ENCODE measurements at places on chromosomes 12 and 14. TPM values are rescaled to one million over a fixed set of nuclear protein-coding genes. Genes with fewer than 3 reads are reported as not detected.

- no peak for DNase-seq
Observed at GRCh38 chr12:90015228-90015627, 306.6 kb upstream of the ATP2B1 start.

DNA sequence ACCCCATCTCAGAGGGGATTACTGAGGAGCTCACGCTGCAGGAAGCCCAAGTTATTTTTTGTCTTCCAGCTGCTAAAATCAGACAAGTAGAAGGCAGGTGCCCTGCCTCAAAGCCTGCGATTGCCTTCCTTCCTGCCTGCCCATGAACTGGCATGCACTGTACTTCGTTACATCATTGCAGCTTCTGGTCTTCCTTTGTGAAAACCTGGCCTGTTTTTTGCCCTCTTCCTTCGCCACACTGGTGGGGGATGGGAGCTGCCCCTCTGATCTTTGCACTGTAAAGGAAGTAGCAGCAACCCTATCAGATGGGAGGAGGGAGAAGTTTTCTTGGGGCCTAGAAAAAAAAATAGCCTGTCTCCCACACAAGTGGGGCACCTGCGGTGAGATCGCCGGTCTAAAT lies 1098.7 kb downstream of the BCL11B start:
- no peak for DNase-seq

DNA sequence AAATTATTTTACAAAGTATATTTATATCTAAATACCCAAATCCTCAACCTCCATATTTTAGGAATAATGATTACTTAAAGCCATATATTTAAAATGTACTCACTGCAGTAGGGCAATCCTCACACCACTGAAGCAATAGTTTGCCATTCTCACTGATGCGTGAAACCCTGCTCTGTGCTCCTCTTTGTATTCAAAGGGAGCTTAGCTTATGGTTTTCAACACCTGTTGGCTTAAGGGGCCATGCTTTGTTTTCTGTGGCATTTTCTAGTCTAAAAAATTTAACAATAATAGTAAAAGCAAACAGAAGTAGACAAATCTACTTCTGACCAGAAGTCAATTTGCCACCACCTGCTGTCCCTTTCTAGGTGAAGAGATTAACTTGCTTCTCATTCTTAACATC lies 294.6 kb downstream of the FLRT2 start:
- no peak for DNase-seq

- DNase-seq = no peak
Observed at GRCh38 chr12:106647793-106648514, 65.2 kb downstream of the RFX4 start.

- no peak for DNase-seq
Observed at GRCh38 chr12:71686658-71687025, 760 bp downstream of the TMEM19 start.

- peak; percentile 94 for DNase-seq
Observed at GRCh38 chr12:93894391-93895088, 217.4 kb downstream of the CRADD start.

DNA sequence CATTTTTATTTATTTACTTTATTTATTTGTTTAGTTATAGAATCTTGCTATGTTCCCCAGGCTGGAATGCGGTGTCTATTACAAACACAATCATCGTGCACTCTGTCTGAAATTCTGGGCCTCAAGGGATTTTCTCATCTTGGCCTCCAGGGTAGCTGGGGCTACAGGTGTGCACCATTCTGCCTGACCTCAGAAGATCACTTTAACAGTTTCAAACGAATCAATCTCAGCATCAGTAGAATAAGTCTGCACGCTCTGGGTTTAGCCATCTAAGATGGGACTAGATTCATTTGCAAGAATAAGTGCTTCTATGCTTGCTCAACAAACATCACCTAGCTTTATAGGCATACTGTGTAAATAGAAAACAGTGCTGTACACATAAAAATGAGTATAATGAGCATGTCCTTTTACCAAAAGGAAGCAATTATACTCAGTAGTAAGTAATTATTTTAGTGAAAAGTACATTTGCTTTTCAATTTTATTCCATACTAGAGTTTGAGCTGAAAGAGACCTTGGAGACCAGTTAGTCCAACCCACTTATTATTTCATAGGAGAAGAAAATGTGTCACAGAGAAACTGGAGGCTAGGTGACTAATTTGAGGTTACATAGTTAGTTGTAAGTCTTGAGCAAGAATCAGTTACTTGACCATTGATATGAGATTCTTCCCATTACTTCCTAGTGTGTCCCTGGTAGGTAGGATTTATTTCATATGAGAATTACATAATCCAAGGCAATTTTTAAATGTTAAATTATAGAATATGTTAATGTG lies 456.5 kb upstream of the LMO3 start:
- DNase-seq = no peak

DNA sequence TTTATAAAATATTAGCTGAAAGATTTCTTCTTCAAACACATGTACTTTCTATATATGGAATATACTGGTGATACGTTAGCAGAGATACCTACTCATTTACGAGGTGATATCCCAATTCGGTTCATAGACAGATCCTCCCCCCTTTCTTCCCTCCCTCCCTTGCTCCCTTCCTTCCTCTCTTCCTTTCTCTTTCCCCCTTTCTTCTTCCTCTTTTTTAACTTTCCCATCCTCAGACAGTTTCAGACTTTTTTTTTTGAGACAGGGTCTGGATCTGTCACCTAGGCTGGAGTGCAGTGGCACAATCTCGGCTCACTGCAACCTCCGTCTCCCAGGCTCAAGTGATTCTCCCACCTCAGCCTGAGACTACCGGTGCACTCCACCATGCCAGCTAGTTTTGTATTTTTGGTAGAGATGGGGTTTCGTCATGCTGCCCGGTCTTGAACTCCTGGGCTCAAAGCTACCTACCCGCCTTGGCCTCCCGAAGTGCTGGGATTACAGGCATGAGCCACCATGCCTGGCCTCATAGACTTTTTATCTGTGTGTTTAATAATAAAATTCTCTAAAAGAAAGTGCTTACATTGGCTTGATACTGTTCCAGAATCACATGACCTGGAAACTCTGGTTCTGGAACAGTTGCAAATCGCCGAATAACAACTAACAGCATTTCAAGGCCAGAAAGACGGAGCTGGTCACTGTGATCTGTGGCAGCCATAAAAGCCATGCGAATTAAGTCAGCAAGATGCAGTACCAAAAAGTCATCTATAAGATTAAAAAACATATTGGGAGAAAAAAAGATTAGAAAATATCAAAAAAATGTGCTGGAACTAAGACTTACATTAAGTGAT lies 99.2 kb downstream of the HEATR5A start:
- DNase-seq = no peak

- DNase-seq = no peak
Observed at GRCh38 chr12:81615026-81615588, 144.0 kb downstream of the PPFIA2 start.

DNA sequence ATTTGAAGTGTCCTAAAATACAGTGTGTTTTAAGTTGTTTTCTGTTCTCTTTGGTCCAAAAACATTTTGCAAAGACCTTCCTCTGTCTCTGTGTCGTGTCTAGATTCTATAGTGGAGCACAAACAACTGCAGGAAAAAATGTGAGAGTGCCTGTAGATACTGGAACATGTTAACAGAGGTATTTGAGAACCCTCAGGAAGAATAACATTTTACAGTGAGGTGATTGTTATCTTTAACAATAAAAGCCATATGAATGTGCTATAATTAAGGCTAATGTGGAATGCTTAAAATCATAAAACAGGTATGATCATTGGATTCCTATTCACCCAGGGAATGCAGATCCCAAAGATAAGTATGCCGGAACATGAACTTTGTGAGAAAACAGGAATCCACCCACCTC lies 98.0 kb downstream of the SAMD4A start:
- DNase-seq = no peak

Gene SPIC
- total RNA-seq = not detected

Gene AQP6
- not detected for total RNA-seq

Data from Right ventricle myocardium superior (tissue), 1 donor.